ENCODE measurements at places on chromosomes 1 and 21.

DNA sequence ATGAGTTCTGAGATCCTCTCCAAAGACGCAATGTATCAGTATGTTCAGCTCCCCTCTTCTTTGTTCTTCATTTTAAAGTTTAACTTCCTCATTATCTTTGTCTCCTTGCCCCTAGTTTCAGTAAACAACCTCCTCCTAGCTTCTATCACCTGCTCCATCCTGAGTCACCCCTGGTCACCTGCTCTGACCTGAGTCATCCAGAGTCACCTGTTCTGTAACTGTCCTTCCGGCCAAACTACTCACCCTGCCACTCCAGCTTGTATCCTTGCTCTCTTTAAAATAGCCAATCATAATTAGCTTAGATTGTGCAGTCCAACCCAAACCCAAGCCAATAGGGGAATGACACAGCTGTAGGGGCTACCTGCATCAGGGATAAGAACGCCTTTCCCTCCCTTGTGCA lies 332.0 kb downstream of the OLFM3 start:
- no peak for DNase-seq

DNA sequence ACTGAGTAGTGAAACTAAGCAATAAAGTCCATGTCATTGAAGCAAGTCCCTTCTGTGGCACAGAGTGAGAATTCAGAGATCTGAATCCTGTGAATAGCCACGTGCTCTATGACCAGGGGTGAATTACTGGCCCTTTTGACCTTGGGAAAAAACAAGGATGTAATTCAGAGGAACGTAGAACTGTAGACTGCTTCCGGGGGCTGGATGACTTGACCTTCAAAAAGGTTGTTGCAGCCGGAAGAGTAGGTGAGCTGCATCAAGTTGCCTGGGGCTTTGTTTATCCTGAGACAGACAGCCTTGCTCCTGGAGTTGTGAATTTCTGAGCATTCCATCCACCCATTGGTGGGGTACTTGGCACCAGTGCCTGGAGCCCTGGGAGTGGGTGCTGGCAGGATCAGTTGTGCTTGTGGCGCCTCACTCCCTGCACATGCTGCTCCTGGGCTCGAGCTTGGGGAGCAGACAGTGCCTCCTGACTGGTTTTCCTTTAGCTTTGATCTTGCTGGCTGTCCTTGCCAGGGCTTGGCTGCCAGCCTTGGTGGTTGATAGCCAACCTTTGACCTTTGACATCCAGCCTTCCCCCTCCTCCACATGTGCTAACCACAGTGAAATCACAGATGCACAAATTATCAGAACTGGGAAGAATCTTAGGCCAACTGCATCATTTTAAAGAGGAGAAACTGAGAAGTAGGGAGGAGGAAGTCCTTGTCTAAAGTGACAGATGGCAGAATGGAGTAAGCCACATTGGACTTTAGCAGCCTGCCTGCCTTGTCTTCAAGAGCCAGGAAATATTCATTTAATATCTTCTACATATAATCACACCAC lies 16.2 kb upstream of the MYOG start:
- no peak for DNase-seq

DNA sequence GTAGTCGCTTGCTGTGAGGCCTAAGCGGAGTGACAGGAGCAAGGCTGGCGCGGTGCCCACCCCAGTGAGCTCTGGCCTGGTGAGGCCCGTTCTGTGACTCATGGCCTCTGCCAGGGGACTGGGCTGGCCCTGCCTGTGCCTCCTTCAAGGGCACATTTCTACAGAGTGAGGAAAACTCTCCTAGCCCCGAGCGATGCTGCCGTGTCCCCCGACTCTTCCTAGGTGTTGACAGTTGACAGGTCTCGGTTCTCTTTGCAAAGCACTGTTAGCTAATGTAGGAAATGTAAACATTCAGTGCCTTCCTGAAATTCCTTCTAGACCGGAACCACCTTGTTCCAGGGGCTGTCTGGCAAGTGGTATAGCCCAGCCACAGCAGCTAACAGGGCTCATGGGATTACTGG lies 43.9 kb downstream of the ABCG1 start:
- DNase-seq: peak; percentile 24

GRCh38 chr1:161313554-161314200 lies 504 bp upstream of the SDHC start:
- DNase-seq: no peak

GRCh38 chr1:246151796-246152434 lies 355.2 kb downstream of the SMYD3 start:
- DNase-seq: no peak

DNA sequence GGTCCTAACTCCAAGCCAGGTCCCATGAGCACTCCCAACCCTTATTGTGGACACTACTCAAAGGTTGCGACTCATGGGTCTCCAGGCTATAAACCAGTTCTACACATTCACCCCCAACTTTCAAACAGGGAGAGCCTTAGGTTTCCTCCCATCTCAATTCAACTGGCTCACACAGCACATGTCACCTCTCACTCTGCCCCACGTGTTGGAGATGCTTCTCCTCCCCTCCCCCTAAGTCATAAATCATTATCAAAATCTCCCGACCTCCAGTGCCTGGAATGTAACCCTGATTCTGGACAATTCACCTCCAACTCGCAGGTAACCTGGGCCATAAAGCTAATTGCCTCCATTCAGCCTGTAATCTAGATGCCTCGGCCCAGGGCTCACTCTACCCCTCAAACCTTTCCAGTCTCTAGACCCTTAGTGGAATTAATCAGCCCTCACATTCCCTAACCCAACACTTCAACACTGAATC lies 595 bp downstream of the AK2 start:
- no peak for DNase-seq

- DNase-seq: peak; percentile 46
These were observed 107.3 kb downstream of the CLEC20A start for GRCh38 chr1:178389441-178389840.

- peak; percentile 59 for DNase-seq
These were observed 207.4 kb downstream of the APP start for GRCh38 chr21:25963181-25963580.

GRCh38 chr1:165753934-165754333 lies 14.7 kb downstream of the TMCO1 start:
- DNase-seq: no peak
